Activated effector memory CD4-positive, alpha-beta T cell treated with anti-CD3 and anti-CD28 coated beads, Interleukin-2, amount 50 U/mL, for 16 hours (primary cell): ENCODE measurements at places on chromosomes 5 and 9.
A peak's percentile ranks its signal among the peaks of the same experiment; 100 is the strongest.

DNA sequence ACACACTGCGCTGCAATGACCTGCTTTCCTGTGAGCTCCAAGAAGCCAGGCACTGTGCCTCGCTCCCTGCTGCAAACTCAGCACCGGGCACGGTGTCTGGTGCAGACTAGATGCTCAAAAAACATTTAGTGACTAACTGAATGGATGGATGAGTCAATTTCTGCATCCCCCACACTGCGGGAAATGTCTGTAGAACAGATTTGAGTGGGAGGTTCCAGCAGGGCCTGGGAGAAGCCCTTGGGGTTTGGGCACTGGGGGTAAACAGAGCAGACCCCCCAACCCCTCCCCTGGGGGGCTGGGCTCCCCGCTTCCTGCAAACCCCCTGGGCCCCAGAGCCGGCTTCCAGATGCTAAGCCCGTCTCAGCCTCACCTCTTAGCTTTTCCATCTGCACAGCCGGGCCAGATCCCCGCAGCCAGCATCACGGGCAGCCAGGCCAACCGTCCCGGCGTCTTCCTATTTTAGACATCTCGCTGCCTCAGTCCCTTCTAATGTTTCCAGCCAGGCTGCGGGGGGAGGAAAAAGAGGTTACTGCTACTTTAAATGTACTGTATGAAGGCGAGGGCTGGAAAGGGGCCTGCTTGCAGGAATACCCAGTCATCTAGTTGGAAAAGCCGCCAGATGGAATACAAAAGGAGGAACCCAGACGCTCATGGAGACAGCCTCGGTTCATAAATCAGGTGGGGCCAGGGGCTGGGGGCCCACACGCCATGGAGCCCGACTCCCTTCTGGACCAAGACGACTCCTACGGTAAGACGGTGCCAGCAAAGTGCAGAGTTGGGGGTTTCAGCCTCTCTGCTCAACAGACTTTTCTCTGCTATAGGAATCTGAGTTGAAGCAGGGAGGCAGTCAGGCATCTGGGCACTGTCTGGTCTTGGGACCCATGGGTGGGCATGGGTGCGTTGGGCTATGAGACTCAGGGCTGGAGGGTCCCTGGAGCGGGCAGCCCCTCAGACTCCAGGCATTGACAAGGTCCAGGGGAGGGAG is 67.1 kb upstream of the GGTA1 start:
- no peak for DNase-seq

DNA sequence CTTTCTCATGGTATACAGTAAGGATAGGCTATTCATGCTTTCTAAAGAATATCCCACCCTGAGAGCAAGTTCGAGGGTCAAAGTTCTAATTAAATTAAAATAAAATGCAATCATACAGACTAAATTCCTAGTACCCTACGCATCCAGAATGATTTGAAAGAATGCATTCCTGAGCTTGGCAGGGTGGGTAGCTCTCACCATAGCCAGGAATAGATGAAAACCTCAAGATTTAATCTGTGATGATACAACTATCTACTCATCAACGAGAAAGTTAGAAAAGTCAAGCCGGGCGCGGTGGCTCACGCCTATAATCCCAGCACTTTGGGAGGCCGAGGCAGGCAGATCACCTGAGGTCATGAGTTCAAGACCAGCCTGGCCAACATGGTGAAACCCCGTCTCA is 32.3 kb downstream of the SERINC5 start:
- DNase-seq: no peak

DNA sequence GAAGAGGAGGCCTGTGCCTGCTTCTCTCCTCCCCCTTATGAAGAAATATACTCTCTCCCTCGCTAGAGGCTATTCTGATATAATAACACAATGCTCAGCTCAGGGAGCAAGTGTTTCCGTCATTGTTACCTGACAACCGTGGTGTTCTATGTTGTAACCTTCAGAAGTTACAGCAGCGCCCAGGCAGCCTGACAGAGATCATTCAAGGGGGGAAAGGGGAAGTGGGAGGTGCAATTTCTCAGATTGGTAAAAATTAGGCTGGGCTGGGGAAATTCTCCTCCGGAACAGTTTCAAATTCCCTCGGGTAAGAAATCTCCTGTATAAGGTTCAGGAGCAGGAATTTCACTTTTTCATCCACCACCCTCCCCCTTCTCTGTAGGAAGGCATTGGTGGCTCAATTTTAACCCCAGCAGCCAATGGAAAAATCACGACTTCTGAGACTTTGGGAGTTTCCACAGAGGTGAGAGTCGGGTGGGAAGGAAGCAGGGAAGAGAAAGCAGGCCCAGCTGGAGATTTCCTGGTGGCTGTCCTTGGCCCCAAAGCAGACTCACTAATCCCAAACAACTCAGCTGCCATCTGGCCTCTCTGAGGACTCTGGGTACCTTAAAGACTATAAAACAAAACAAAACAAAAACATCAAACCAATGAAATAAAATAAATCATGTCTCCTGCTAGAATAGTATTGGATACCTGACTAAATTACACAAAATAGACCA is 1.3 kb downstream of the TMEM174 start:
- DNase-seq: no peak

- no peak for DNase-seq
Measured at GRCh38 chr5:131381777-131382176, 117.9 kb downstream of the CDC42SE2 start.

GRCh38 chr9:127426756-127427155 is 2.6 kb downstream of the ZNF79 start:
- no peak for DNase-seq

DNA sequence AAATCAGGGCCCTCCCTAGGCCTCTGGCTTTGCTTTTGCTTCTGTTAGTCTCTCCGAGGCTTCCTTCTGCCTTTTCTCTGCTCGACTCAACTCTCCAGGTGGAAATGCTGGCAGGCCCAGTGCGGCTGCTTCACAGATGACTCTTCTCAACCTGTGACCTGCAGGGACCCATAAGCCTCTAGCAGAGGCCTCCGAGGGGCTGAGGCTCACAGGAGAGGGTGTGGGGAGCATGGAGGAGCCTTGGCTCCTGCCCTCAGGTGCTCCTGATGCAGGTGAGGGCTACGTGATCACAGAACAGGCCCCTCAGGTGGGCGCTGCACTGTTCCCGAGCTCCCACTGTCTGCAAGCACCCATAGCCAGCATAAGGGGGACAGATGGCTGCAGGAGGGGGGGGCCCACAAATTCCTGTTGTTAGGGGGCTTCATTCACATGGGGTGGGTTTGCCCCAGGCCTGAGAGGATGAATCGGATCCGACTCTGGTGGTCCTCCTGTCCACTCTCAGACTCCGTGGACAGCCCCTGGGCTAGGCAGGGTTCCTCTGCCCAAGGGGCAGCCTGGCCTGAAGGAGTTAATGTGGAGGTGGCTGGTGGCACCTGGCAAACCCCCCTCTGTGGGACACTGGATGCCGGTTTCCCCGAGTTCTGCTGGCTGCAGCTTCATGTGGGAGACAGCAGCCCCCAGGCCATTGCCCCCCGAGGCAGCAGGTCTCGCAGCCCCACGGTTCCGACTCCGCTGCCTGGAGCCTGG is 10.9 kb upstream of the FCN2 start:
- DNase-seq: peak; percentile 52

DNA sequence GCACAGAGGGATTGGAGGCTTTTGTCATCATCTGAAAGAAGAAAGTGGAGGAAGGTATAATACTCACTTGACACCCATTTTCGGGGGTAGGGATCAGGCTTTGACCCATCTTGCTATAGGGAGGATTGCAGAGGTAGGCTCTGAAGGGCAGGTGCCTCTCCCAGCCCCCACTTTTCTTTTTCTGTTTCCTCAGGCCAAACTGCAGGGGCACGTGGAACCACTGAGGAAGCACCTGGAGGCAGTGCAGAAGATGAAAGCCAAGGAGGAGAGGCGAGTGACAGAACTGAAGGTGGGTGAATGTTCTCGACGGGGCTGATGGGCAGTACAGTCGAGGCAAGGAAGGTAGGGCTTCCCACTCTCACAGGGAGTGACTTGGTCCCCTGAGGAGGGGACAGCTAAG is 7.5 kb downstream of the TRIM41 start:
- DNase-seq: no peak

GRCh38 chr9:121819428-121820231 is 168.2 kb downstream of the DAB2IP start:
- DNase-seq: peak; percentile 31

- DNase-seq: no peak
Measured at GRCh38 chr9:69471433-69471832, 146.4 kb downstream of the ENTREP1 start.

DNA sequence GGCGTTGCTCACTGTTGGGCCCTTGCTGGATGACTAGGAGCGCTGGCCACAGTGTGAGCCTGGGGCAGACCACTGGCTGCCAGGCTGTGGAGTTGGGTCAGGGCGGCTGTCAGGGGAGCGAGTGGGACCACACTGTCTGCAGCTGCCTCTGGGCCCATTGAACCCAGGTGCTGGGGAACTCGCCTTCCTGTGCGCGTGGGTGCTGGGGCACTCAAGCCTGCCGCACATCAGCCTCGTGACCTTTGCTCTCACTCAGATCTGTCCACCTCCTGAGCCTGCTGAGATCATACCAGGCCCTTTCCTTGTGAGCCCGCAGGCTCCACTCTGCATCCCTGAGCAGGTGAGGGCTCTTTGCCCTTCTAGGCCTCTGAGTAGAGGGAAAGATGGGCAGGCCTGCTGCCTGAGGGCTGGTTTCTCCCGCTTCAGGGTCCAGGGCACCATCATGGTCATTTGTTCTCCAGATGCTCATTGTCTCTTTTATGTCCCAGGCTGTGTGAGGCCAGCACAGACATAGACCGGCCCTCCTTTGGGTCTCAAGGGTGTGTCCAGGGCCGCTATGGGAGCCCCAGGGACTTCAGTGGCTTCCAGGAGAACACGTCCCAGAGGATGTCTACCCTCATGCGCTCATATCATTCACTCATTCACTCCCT is 26.5 kb downstream of the WNK2 start:
- no peak for DNase-seq

GRCh38 chr9:20552874-20553557 is 69.3 kb downstream of the MLLT3 start:
- DNase-seq: no peak

GRCh38 chr9:124698265-124698664 is 72.8 kb downstream of the NR6A1 start:
- DNase-seq: no peak

- no peak for DNase-seq
Measured at GRCh38 chr5:154881986-154882385, 23.6 kb downstream of the CNOT8 start.

DNA sequence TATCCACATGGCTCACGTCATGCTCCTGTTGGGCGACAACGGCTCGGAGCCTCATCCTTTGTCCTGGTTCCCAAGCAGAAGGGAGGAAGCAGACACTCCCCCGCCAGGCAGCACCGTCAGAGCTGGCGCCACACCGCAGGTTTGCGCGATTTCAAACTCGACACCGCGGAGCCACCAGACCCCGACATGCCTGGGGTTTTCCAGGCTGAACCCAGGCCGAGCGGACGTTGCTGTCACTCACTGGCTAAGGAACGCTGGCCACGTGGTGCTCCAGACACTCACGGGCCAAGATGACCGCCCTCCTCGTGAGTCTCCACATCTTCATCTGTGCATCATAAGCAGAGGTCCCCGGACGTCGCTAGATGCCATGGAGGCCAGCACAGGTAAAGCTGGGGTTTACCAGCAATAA is 9.0 kb downstream of the TERT start:
- DNase-seq: peak; percentile 48

- no peak for DNase-seq
Measured at GRCh38 chr9:91725651-91726050, 224.4 kb downstream of the ROR2 start.

- DNase-seq: no peak
Measured at GRCh38 chr5:161847941-161848391, at the start of gene GABRA1. Gene GABRA1 (plus strand): TSS chr5:161848120. CDS start chr5:161850811, 2,691 bp downstream.
